ENCODE measurements at places on chromosomes 13 and 19. TPM values are rescaled to one million over a fixed set of nuclear protein-coding genes. Genes with fewer than 3 reads are reported as not detected.

PSG6 gene
- total RNA-seq = not detected

ZNF579 gene
- 13.6 TPM for total RNA-seq

AMH gene
- total RNA-seq = 5.1 TPM

ZNF667 gene
- total RNA-seq = 0.41 TPM

LILRB2 gene
- 1.2 TPM for total RNA-seq

PSG1 gene
- not detected for total RNA-seq

FLT3 gene
- 0.41 TPM for total RNA-seq

MICU2 gene
- total RNA-seq = 34.4 TPM

PSG5 gene
- total RNA-seq = not detected

ZIC5 gene
- total RNA-seq = not detected

NKG7 gene
- total RNA-seq = 4.3 TPM

ZNF541 gene
- total RNA-seq = not detected

CD22 gene
- total RNA-seq = 2.2 TPM

FBXO27 gene
- total RNA-seq = 0.63 TPM

OR10H1 gene
- 0.07 TPM for total RNA-seq

ZSCAN4 gene
- not detected for total RNA-seq

CRB3 gene
- total RNA-seq = 86.0 TPM

All from mucosa of descending colon (tissue), 3 donors.